Muscle of back (tissue), 13 donors: ENCODE measurements at places on chromosomes 1 and 21.

GRCh38 chr1:205048382-205048781 lies 5.4 kb downstream of the CNTN2 start:
- no peak for DNase-seq

- DNase-seq, result no peak
Measured at GRCh38 chr21:15701830-15702229, 28.0 kb upstream of the USP25 start.

- no peak for DNase-seq
Measured at GRCh38 chr1:228274452-228275178, 66.8 kb downstream of the OBSCN start.

DNA sequence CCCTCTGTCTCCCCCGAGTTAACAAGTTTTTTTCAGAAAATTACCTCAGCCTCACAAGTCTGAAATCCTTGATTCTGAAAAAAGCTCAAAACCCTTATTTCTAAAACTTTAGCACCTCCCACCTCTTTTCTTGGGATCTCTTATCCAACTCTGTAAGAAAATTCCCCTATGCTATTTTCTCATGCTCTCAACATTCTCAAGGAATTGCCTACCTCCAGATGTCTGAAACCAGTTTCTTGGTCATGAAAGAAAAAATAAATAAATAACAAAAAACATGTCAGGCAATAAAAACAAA lies 18.1 kb upstream of the SFPQ start:
- DNase-seq, result no peak
